ENCODE measurements at places on chromosomes 13 and 19. TPM values are rescaled to one million over a fixed set of nuclear protein-coding genes. Genes with fewer than 3 reads are reported as not detected.

PSG11 gene
- total RNA-seq: not detected

GRCh38 chr19:50321831-50322230, 7.3 kb downstream of the KCNC3 start:
- DNase-seq: no peak

DNA sequence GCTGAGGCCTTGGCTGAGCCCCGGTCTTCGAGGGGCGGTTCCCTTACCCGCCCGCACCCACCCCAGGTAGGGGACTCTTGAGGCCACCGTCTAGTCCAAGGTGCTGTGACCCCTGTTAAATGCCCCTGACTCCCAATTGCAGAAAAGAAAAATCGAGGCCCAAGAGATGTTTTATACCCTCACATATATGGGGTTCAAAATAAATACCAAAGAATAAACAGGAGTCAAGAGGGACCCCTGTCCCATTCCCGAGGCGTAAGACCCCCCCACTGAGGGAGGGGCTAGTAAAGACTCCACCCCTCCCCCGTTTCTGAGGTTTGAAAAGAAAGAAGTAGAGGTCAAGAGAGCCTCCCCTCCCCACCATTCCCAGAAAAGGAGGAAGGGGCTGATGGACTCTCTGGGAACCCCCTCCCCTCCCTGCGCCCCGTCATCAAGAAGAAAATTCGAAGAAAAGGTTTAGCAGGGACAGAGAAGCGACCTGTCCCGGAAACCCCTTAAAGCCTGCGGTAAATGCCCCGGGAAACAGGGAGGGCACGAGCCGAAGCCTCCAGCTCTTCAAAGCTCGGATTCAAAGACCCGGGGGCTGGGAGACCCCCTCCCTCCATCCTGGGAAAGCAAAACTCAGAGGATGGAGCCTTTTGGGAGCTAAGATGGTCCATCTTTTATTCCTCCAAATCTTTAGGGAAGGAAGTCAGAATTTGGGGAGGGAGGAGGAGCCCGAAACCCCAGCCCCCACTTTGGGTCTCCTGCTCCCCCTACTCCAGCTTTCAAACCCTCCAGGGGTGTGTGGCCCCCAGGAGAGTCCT, 755 bp upstream of the RAB3A start:
- DNase-seq: no peak

ZNF284 gene
- 1.1 TPM for total RNA-seq

DNA sequence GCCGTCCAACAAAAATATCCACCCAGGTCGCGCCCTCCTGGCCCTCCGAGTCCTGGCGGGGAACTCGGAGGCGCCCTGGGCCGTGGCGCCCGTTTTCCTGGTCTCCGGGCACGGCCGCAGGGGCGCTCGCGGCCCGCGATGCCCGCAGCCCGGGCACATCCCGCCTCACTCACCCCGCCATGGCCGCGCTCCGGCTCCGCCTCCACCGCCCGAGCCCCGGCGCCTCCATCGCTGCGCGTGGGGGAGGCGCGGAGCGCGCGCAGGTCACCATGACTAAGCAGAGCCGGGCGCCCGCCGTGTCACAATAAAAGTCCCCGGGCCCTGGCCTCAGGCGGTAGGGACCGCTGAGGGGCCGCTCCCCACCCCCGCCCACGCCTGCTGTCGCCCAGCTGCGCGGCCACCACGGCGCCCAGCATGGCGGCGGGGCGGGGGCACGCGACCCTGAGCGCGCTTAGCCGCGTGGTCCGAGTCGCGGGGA, 593 bp downstream of the KEAP1 start:
- DNase-seq: peak; percentile 58

DNA sequence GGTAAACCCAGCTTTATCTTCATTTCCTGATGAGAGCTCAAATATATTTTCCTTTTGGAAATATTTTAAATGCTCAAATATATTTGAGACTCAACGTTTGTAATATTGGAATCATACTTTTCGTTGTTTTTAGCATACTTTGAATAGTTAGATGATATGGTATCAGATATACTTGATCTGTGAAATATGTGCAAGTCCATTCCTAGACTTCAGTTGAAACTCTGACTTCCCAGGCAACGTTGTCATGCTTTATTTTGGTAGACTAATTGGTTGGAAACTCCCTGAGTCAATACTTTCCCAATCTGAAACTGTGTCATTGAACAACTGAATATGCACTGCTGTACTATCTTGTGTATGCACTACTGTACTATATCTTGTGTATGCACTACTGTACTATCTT, 378.5 kb downstream of the MYO16 start:
- no peak for DNase-seq

GRCh38 chr19:2589441-2589840, 113.1 kb downstream of the GNG7 start:
- no peak for DNase-seq

- no peak for DNase-seq
These were observed 44.1 kb downstream of the POLR1D start for GRCh38 chr13:27665761-27666160.

DNA sequence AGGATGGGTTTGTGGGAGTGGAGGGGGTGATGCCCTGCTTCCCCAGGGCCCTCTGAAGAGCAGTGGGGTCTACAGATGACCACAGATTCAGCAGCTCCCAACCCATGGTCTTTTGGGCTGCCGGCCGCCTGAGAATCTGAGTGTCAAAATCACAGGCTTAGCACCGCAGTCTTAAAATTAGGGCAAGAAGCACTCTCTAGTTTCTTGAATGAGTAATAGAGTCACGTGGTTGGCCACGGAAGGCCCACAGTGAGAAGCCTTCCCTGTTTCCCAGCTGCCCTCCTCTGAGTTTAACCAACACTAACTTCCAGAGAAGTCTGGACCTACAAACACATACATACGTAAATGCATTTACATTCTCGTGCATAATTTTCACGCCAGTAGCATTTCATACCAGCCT, 5.2 kb downstream of the PRMT1 start:
- DNase-seq: no peak

DNA sequence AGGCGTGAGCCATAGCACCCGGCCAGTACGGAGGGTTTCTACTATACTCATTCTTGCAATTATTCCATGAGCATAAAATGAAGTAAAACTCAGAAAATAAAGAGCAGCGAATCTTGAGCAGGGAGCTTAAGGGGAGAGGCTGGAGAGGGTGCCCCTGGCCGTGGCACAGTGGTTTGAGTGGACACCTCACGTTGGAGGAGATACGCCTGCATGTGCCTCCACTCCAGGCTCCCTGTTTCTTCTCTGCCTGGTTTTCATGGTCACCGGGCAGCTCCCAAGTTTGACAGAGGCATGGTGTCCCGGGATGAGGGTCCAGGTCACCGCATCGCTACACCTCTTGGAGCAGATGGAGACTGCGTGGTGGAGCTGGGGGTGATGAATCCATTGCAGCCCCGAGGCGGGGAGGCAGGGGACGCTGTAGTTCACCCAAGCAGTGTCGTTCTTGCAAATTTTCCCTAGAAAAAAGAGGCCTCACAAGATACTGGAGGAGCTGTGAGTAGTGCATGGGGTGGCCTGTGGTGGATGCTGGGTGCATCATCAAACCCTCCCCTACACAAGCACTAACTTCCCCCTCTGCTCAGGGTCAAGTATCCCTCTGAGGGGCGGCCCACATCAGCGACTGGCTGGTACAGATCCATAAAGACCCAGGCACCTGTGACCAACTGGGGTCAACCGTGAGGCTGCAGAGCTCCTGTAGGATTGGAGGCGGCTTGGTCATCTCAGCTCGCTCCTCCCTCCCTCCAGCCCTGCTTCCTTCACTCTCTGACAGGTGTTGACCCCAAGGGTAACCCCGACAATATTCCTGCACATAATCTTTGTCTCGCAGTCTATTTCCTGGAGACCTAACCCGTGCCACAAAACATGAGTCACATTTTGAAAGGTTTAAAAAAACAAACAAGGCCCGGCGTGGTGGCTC, 3.6 kb upstream of the MIER2 start:
- no peak for DNase-seq

GRCh38 chr13:26983543-26984320, 187.9 kb downstream of the USP12 start:
- peak; percentile 59 for DNase-seq

DNA sequence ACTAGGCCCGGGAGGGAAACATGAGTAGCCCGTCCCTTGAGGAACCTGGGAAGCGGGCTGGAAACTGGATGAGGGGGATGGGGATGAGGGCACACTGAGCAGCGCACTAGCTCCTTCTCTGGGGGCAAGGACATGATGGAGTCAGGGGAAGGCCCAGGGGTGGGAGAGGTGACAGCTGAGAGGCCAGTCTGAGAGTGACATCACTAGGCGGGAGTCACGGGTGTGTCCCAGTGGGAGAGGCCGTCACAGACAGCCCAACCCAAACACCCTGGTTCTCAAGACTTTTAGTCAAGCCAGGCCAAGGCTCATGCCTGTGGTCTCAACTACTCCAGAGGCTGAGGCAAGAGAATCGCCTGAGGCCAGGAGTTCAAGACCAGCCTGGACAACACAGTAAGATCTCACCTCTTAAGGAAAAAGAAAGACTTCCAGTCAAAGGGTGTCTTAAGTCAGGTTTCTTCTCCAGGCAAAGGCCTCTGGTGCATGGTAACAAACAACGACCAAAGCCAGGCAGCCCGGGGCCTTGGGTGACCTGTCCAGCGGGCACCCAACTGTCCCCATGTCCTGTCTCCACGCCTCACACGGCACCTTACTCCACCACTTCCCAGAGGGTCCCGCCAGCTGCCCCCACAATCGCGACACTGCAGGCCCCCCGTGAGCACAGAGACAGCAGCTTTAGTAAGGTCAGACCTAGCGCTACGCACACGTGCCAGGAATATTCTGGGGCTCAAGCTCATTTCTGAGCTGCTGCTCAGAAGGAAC, 25.5 kb upstream of the TIMM44 start:
- DNase-seq: no peak

DNA sequence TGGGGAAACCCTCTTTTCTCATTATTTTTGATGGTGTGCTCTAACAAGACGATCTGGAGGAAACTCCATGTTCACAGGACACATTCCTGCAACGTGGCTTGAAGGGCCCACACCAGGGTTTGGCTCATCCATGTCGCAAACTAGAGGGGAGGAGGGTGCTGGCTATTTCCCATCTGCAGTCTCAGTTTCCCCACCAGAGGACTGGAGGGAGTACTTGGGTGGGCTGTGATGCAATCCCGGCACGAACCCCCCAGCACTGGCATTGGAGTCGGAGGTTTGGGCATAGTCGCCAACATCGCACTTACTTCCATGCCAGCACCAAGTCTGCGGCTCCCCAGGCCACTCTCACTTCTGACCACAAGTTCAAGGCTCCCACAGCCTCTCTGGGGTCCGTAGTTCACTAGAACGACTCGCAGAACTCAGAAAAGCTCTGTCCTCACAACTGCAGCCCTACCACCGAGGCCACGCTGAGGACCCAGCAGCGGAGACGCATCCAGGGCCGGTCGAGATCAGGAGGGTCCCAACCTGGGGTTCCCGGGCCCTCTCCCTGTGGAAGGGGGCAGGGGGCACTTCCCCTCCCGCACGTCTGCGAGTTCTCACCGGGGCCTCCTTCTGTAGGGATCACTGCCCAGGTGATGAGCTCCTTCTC, 165.6 kb upstream of the SOX1 start:
- no peak for DNase-seq

TMEM272 gene
- not detected for total RNA-seq

GRCh38 chr13:95083066-95083465, 218.2 kb downstream of the ABCC4 start:
- no peak for DNase-seq

GRCh38 chr19:19106056-19106551, 32.2 kb downstream of the TMEM161A start:
- no peak for DNase-seq

GRCh38 chr13:105627270-105627669, 908.2 kb downstream of the EFNB2 start:
- DNase-seq: no peak

DNA sequence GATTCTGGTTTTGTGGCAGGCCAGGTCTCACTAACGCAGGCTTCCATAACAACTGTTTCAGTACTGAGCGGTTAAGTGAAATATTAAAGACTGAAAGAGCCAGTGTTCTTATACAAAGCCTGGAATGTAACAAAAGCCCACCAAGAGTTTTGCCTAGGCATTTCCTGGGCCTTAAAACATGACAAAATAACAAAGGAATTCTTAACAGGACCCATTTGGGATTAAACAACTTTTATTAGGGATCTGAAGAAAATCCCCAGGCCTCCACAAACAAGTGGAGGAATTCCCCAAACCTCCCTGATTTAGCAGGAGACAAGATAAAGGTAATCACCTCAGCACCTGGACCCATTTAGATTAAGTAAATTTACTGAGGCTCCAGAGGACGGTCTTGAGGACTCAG, 799.7 kb upstream of the SPRY2 start:
- DNase-seq: no peak

DNA sequence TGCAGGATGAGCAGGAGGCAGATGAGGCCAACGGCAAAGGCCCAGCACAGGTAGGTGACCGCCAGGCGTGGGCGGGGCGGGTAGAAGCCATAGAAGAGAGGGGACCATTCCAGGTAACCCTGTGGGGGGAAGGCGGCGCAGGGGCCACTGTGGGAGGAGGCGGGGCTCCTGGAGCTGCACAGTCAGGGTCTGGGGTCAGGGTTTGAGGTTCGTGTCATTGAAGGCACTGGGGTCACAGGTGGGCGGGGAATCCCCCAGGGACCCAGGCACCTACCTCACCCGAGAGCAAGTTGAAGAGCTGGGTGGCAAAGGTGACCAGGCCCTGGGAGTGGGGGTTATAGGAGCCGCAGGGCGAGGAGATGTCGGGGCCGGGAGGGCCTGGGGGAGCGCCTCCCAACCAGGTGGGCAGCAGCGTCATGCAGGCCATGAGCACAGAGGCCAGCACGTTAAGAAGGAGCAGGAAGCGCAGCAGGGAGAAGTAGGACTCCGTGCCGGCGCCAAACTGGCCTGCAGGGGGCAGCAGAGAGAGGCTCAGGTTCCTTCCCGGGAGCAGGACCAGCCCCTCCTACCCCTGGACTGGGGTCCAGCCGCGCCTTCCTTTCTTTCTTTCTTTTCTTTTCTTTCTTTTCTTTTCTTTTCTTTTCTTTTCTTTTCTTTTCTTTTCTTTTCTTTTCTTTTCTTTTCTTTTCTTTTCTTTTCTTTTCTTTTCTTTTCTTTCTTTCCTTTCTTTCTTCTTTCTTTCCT, 4.6 kb downstream of the TMC4 start:
- DNase-seq: peak; percentile 91

- DNase-seq: peak; percentile 88
These were observed 5.8 kb downstream of the KLF2 start for GRCh38 chr19:16330368-16330801.

- no peak for DNase-seq
These were observed 898.3 kb upstream of the PCDH9 start for GRCh38 chr13:68128297-68128915.

- no peak for DNase-seq
These were observed 8.2 kb upstream of the SERTM1 start for GRCh38 chr13:36665630-36666029.

- no peak for DNase-seq
These were observed 139.0 kb downstream of the GPC5 start for GRCh38 chr13:91537376-91537775.
